Endothelial cell of umbilical vein (primary cell): ENCODE measurements at places on chromosomes 4 and X. TPM values are rescaled to one million over a fixed set of nuclear protein-coding genes. Genes with fewer than 3 reads are reported as not detected.

GRCh38 chr4:186829097-186829496 lies 105.4 kb upstream of the FAT1 start:
- no peak for DNase-seq

DNA sequence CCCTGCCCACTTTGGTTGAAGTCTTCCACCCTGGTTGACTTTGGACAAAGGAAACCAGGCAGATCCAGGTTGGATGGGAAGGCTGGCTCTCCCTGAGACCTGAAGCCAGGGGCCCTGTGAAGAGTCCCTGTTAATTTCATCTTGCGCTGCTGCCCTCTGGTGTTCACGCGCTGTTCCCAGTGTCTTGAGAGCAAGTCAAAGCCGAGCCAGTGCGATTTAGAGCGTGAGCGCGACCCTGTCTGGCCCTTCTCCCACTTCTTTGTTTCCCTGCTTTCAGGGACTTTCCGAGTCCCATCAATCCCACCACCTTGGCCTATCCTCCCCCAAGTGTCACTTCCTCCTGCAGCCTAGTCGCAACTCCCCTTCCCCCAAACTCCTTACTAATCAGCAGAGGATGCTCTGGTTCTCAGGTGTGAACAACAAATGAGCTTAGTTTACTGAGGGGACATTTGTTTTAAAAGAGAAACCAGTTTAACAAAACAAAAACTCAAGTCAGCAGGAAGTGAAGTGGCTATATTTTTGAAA lies 25.8 kb upstream of the CHRNA9 start:
- DNase-seq: peak; percentile 86

DNA sequence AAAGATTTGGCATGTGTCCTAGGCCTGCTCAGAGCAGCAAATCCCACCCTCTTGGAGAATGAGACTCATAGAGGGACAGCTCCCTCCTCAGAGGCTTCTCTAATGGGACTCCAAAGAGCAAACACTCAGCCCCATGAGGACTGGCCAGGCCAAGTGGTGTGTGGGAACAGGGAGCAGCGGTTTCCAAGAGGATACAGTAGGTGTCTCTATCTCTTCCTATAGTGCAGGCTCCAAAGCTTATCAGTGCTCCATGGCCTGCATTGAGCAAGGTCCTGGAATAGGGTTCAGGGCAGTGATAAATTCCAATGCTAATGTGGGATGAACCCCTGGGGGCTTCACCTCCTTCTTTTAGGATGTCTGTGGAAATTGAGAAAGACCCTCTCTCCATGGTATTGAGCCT lies 15.7 kb upstream of the MAGEA10 start:
- no peak for DNase-seq

DNA sequence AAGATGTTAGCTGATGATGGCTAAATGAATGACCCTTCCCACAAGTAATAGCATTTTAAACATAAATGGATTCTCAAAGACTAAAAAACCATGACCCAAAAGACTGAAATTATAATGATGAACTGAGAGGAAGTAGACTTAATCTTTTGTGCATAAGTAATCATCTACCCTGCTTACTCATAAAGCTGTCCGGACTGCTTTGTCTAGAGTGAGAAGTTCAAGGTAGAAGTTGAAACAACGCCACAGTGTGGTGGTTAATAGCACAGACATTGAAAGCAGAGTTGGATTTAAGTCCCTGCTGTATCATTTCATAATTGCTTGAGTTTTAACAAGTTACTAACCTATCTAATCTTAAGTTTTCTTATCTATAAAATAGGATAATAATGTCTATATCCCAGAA lies 346.6 kb downstream of the CENPC start:
- DNase-seq: peak; percentile 14

DNA sequence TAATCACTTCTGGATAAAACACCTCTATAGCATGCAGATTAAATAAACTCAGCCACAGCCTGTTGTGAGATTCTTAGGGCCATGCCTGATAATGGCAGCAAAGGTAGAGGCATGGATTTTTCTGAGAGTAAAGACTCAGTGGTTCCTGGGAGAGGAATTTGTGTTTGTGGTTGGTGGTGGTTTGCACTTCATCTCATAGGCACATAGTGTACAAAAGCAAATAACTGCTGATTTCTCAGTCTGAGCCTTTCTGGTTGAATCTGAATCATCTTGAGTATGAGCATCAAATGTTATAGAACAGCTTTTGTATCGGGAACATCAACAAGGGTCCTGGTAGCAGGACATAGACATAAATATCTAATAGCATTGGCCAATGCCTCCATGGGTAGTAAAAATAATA lies 274.3 kb downstream of the FRMPD4 start:
- no peak for DNase-seq

MAGEA2B gene
- not detected in 2 replicates for polyA plus RNA-seq
